Left lung (tissue), 14 donors: ENCODE measurements at places on chromosomes 5 and 9.

DNA sequence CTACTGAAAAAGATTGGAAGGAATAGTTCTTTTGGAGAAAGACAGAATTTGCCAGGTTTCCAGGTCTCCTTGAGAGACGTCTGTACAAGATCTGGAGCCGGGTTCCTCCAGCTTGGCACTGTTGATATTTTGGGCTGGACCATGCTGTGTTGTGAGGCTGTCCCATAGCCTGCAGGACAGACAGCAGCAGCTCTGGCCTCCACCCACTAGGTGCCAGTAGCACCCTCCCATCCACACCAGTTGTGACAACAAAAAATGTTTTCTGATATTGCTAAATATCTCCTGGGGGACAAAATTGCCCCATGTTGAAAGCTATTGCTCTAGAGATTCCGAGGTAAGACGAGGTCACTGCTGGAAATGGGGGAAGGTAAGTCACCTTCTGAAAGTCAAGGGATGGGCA is 287.7 kb upstream of the DAP start:
- no peak for DNase-seq

DNA sequence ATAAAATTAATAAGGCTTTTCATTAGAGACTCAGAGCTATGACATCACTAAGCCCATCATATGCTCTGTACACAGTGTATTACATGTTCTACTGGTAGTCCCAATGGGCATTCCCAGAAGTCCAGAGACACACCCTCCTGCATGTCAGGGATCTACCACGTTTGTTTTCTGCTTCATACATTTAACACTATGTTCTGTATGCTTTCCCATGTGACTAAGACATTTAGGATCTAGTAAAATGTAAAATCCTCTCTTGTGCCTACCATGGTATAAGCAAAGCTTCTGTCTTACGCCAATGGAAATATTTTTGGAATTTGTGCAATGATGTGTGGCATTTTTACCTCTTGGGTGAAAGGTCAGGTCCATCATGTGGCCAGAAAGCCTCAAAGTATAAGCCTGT is 192.4 kb downstream of the ADAMTSL1 start:
- no peak for DNase-seq

GRCh38 chr5:160230686-160231527 is 1.6 kb downstream of the FABP6 start:
- no peak for DNase-seq

DNA sequence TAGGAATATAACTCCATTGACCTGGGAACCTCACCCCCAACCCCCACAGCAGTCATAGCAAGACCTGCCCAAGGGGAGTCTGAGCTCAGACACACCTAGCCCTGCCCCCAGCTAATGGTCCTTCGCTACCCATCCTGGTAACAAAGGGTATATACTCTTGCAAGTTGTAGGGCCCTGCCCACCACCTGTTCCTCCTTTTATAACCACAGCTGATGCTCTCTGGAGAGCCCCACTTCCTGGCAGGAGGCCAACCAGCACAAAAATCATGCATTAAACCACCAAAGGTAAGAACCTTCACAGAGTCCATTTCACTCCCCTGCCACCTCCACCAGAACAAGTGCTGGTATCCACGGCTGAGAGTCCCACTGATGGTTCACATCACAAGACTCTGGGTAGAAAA is 1195.3 kb upstream of the SEMA6A start:
- DNase-seq, result no peak
